Mucosa of descending colon (tissue), 3 donors: ENCODE measurements at places on chromosomes 4 and X.

GRCh38 chr4:155411546-155411945, 34.8 kb upstream of the MAP9 start:
- DNase-seq = no peak

- no peak for DNase-seq
Observed at GRCh38 chr4:158201876-158202275, 8.4 kb upstream of the TMEM144 start.

DNA sequence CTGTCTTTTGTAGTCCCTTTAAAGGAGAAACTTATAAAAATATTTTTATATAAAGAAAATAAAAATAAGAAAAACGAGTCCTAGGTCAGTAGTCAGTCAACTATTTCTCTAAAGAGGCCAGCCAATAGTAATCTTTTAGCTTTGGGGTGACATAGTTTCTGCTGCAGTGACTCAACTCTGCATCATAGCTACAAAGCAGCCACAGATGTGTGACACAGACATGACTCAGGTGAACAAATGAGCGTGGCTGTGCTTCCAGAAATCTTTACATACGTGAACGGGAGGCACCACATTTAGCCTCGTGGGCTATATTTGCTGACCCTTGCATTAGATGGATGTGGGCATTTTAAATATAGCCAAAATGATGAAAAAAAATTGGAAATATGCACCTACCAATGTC, 1862.5 kb upstream of the TENM3 start:
- DNase-seq = no peak

DNA sequence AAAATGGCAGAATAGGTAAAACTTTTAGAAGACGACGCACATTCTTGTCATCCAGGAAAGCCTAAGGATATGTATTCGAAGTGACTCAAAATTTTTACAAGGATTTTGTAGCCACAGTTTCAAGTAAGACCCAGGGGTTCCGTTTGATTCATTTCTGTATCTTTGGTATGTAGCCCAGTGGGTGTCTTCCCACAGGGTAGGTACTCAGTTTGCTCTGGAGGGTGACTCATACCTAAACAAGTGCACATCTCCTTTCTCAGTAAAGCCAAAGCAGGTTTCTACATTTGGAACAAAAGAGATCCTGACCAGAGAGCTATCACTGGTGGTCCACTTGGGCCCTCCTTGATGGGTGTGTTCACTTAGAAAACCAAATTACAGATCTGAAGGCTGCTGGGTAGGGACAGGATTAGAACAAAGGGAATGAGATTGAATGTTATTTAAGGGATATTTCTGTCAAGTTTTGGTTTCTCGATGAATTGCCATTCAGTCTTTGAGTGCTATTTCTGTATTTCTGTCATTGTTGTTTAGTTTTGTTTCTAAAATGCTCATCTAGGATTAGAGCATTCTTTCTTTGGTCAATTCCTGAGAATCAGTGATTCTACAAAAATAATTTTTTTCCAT, 56.1 kb downstream of the PLS3 start:
- DNase-seq = no peak

- no peak for DNase-seq
Observed at GRCh38 chr4:81509822-81510221, 38.1 kb upstream of the RASGEF1B start.

DNA sequence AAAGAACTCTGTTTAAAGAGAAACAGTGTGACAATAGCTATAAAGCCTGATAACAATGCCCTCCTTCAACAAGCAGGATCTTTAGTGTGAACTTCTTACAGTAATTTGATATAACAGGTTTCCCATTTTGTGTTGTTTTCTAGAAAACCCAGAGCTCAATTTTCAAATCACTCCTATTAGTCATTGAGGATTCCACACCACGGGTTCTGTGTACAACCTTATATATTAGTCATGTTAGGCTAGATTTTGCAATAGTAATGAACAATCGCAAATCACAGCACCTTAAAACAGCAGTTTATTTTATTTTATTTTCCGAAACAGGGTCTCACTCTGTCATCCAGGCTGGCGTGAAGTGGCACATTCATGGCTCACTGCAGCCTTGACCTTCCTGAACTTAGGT, 1020.9 kb upstream of the INTU start:
- DNase-seq = no peak

- no peak for DNase-seq
Observed at GRCh38 chrX:53047228-53047627, 1.4 kb upstream of the GPR173 start.

DNA sequence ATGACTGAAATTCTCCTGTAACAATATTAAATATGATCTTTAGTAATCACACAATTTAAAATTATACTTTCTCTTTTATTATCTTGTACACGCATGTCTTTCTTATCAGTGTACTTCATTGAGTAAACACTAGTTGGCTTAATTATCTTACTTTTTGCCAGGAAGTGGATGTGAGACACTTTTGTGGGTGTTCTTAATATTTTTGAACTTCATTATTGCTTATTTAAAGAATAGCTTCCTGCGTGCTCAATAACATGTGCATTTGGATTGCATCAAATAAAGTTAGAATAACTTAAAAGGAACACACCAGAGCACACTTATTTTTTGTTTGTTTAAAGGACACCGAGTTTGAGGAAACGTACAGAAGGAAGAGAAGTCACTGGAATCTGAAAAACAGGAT, 128.5 kb upstream of the VEGFC start:
- no peak for DNase-seq

DNA sequence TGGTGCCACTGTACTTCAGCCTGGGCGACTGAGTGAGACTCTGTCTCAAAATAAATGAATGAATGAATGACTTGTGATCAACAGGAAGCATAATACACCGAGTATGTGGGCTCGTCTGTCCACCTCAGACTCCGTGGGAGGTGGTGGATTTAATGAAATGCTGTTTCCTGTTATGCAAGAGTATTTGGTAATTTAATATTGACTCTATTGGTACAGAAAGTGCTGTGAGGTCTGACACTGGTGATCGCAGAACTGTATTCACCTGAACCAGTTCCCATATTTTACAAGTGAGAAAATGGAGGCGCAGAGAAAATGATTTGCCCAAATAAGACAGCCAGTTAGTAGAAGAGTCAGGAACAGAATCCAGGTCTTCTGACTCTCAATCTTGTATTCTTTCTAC, 423.3 kb downstream of the RAPGEF2 start:
- DNase-seq = no peak

GRCh38 chrX:118495958-118496762, 545 bp downstream of the DOCK11 start:
- DNase-seq = peak; percentile 60

DNA sequence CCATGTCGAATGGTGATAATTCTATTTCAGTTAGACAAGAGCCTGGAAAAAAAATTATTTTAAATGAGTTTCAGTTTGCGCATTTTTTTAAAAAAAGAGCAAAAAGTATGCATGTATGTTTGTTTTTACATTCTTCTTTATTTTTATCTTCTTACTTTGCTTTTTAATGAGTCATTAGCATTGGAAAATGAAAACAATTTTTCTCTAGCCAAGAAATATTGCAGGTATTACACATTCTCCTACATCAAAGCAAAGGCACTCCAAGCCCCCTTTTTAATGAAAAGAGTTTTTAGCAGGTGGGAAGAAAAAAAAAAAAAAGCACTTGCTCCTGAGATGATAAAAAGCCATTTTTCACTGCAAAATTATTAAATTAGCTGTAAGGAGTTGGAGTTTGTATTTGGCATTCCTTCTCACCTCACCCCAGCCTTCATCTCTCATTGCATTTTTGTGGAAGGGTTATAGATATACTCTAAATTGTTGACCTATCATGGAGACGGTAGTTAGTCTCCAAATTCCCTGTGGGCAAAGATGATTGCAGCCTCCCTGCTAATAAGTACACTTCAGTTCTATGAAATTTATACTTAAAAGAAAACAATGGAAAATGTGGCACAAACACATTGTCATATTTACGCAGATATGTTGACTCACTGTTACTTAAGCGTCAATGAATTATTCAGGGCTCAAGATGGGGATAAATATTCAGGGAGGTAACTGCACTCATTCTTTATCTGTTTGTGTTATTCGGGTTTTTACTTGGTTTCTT, 43.8 kb downstream of the PALLD start:
- DNase-seq = no peak

- peak; percentile 41 for DNase-seq
Observed at GRCh38 chr4:89000844-89001360, 56.1 kb downstream of the FAM13A start.

DNA sequence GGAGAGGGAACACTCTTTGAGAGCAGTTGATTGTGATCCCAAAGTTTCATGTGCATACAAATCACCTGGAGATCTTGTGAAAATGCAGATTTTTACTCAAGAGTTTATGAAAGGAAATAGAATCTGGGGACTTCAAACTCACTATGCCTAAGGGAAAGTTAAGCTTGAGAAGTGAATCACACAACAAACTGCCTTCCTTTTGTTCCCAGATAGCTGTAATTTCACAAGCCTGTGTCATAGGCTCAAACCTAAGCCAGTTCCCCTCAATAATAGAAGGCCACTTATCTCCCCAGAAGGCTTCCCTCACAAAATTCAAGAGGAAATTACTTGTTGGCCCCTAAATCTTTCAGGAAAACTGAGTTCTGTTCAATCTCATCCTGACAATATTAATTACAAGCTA, 132.8 kb upstream of the MAGEB16 start:
- no peak for DNase-seq
